ENCODE measurements at places on chromosomes 3 and 15. TPM values are rescaled to one million over a fixed set of nuclear protein-coding genes. Genes with fewer than 3 reads are reported as not detected.

DNA sequence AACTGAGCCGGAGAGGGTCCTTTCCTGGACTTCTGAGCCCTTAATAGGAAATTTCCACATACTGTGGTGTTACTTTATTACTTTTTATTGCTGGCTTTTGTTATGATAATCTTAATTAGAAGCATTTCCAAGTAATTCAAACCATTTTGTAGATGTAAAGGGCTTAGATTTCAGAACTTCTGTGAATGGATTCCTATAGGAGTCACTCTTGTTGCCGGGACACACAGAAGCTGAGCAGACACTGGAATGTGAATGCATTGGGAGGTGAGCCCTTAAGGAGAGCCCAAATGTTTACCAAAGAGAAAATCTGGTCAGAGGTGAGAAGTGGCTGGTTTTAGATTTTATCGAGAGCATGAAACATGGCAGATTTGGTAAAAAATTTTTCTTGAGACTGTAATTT lies 87.4 kb downstream of the FNDC3B start:
- no peak for DNase-seq

The ATP13A5 gene
- total RNA-seq, result not detected

DNA sequence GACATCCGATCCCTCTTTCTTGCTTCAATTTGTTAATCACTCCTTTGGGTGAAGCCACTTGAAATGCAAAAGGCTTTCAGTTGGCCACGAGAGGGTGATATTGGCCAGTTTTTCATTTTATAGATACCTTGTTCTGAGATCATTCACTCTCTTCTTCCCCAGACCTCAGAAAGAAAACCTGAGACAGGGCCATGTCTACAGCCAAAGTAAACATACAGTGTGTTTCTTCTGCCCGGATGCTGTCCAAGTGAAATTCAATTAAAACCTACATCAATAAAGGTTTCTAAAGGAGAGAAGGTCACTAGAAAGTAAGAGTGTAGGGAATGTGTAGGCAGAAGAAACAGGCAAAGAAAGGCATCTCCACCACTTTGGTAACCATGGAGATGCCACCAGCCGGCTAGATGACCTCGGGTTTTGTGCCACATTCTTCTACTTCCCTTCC lies 39.5 kb upstream of the FMN1 start:
- DNase-seq, result no peak

DNA sequence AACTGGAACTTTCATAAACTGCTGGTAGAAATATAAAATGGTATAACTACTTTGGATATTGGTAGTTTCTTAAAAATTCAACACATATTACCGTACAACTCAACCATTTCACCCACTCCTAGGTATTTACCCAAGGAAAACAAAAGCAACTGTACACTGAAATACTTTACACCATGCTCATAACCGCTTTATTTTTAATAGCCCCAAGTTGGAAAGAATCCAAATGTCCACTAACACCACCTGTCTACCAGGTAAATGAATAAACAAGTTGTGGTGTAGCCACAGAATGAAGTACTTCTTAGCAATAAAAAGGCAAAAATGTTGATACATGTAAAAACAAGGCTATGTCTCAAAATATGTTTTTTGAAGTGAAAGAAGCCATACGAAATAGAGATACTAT lies 215.9 kb upstream of the PEX5L start:
- no peak for DNase-seq

The SUCNR1 gene
- not detected for total RNA-seq

DNA sequence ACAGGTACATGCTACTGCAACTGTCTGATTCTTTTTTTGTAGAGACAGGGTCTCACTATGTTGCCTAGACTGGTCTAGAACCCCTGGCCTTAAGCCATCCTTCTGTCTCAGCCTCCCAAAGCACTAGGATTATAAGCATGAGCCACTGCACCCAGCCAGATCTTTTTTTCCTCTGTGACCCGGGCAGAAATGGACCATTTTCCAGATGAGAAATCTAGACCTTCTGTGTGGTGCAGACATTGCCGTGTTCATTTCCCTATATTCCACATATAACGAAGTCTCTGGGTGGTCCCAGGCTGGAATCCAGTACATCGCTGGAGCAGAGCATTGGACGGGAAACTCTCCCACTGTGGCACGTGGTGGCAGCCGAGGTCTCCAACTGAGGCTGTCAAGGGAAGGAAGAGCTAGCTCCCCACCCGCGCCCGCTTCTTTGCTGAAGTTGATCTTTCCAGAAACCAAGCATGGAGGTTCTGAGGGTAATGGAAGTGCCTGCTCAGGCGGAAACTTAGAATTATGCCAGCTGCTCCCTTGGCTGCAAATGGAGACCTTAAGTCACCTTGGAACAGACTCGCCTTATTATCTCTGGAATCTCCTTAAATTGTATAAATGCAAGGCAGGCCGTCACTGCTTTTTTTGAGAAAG lies 23.1 kb upstream of the TXNRD3 start:
- no peak for DNase-seq

The KLHL25 gene
- total RNA-seq, result 4.9 TPM

GRCh38 chr15:35107561-35107960 lies 22.5 kb upstream of the NANOGP8 start:
- DNase-seq, result no peak
